EL (cell line): ENCODE measurements at places on chromosomes 11 and 22.

DNA sequence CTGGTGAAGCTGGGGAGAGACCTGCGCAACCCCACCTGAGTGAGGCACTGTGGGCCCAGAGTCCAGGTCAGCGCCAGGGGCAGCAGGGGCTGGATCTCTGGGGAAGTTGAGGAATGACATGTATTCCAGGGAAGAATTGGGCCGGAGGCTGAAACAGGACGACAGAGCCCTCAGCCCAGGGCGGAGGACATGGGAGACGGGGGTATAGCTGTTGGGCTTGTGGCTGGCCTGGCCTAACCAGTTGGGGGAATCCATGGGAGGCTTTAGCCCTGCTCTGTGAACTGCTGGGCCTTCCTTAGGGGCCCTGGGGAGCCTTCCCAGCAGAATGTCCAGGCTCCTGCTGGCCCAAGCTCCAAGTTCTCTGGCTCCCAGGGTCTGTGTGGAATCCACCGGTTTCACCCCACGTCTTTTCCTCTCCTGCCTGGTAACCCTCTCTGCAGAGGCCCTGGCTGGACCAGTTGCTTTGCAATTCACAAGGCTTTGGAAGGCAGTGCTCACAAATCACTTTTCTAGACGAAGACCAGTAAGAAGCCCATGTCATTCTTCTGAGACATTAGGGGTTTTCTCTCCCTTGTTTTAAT is 50.4 kb upstream of the KCNQ1OT1 start:
- no peak for DNase-seq

- DNase-seq: no peak
Measured at GRCh38 chr22:37684803-37685615, 1.1 kb upstream of the NOL12 start.

GRCh38 chr11:117126223-117126965 is 17.7 kb upstream of the PAFAH1B2 start:
- DNase-seq: no peak

DNA sequence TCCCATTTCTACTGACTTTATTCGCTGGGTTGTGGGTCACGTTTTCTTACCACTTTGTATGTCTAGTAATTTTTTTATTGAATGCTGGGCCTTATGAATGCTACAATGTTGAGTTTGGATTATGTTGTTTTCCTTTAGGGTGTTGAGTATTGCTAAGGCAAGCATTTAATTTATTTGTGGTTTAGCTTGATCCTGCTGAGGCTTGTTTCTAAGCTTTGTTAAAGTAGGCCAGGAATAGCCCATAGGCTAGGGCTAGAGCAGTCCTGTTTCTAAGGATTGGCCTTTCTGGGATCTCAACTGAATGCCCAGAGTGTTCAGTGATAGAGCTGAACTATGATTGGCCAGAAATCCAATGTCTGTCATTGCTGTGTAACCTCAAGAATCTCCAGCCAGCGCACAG is 56.1 kb upstream of the LDLRAD3 start:
- DNase-seq: no peak

DNA sequence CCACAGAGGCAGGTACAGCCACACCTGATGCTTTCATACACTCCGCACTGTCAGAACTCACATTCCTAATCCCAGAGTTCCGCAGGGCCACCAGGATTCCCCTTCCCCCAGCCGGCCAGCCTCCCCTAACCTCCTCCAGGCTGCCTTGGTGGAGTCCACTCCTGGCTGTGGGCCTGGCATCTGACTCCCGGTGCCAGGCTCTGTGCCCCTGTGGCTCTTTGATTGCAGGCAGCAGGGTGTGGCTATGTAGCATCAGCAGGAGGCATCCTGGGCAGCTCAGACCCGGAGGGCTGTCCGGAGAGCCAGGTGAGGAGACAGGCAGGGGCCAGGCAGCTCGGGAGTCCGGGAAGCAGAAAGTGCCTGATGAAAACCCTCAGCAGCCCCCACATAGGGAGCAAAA is 1432.9 kb downstream of the BRD1 start:
- no peak for DNase-seq

GRCh38 chr22:32050678-32051515 is 7.8 kb downstream of the SLC5A1 start:
- peak; percentile 80 for DNase-seq

GRCh38 chr11:91433284-91434010 is 791.2 kb upstream of the FAT3 start:
- DNase-seq: no peak

GRCh38 chr11:62153087-62153395 is 29.2 kb downstream of the INCENP start:
- DNase-seq: no peak

DNA sequence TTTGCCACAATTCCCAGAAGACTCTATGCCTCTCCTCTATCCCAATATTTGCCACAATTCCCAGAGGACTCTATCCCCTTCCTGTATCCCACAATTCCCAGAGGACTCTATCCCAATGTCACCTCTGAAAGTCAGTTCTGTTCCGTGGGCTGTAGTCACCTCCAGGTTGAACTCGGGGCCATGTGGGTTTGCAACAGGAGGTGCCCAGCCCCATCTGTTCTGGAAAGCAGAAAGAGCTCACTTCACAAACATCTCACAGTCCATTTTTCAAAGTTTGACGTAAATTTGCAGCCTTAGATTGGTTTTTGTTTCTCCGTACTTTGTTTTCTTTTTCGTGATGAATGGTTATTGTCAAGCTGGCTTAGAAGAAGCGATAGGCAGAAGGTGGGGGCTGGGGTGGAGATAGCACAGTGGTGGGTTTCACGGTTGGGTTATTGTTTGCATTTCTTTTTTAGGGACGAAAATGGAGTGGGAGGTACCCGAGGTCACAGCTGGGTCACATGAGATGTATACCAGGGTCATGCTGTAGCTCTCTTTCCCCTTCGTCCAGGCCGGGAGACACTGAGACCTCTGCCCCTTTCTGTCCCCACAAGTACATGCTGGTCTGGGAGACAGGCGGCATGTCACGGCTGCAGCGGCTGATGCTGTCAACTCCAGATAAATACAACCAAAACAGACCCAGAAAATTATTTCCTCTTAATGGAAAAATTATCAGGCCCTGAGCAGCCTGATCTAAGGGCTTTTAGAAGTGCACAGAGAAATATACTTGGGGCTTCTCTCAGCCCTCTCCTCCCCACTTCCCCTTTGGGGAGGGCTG is 374.5 kb downstream of the CADM1 start:
- DNase-seq: no peak

DNA sequence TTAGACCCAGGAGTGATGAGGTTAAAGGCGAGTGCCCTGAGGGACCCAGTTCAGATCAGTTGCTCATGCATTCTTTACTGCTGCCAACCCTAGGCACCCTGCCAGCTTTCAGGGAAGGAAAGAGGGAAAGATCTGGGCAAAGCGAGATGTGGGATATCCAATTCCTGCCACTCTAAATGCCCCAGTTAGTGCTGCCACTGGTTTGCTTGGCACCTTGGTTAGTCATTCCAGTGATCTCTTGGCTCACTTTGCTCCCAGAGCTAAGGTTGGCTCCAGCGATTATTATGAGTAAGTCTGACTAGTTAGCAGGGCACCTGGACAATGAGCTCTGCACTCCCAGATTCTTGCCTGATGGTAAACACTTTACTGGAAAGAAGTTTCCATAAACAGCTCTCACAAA is 85.0 kb downstream of the INSC start:
- peak; percentile 13 for DNase-seq

DNA sequence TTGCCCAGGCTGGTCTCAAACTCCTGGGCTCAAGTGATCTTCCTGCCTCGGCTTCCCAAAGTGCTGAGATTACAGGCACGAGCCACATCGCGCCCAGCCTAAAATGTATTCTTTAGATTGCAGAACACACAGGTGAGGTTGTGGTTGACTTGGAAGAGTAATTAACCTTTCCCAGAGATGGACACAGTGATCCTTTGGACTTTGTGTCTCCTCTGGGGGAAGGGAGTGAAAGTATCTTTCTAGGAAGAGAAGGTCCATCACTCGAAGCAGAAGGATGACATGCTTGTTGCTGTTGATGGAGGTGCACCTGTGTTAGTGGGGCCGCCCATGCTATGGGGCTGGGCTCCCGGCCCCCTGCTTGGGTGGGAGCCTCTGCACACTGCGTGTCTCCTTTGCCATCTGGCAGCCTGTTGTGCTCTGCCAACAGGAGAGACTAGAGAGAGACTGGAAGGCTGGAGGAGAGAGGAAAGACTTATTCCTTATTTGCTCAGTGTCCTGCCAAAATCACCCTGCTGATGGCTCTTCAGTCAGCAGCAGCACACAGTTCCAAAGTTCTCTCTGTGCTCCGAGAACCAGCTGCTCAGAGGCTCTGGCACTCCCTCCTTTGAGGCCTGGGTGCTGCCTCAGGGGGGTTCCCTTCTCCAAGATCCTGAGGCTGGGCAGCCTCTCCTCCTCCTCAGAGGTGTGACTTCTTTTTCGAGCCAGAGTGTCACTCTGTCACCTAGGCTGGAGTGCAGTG is 33.1 kb upstream of the CYB5R3 start:
- DNase-seq: no peak

GRCh38 chr11:21446939-21447590 is 745.8 kb upstream of the ANO5 start:
- DNase-seq: no peak

DNA sequence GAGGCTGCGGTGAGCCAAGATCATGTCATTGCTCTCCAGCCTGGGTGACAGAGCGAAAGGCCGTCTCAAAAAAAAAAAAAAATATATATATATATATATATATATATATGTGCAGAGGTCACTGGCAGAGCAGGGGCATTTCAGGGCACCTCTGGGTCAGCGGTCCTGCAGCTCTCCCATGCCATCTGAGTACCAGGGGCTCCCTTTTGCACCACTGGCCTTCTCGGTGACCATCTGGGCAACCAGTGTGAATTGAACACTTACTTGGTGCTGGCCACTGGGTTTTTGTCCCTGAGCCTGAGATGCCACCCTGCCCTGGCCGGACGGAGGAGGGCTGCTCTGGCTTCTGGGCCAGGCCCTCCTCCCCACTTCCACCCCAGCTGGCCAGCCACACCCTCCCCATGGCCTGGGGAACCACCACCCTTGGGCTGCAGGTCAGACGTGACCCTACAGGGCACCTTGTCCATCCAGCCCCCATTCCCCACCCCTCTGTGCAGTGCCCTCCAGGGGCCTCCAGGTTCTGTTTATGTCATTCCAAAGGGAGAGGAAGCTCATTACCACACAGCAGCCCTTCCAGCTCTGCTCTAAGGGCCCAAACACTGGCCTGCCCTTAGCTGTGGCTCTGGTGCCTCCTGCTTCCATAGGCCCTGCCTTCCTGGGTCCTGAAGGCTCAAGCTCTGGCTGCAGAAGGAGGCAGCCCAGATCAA is 10.3 kb downstream of the MAPK8IP1 start:
- DNase-seq: no peak

- DNase-seq: no peak
Measured at GRCh38 chr11:16781936-16782919, 43.8 kb downstream of the C11orf58 start.

- DNase-seq: peak; percentile 60
Measured at GRCh38 chr11:94793822-94794221, 25.7 kb downstream of the AMOTL1 start.

GRCh38 chr11:4699697-4700435 is 2.2 kb upstream of the OR51E2 start:
- DNase-seq: no peak

- DNase-seq: peak; percentile 79
Measured at GRCh38 chr11:47565340-47566148, at the start of gene PTPMT1. Gene PTPMT1, plus strand, starts transcription at chr11:47565599. Its CDS starts 24 bp downstream, at chr11:47565623.

- DNase-seq: no peak
Measured at GRCh38 chr11:44893308-44893822, 57.3 kb downstream of the TP53I11 start.

DNA sequence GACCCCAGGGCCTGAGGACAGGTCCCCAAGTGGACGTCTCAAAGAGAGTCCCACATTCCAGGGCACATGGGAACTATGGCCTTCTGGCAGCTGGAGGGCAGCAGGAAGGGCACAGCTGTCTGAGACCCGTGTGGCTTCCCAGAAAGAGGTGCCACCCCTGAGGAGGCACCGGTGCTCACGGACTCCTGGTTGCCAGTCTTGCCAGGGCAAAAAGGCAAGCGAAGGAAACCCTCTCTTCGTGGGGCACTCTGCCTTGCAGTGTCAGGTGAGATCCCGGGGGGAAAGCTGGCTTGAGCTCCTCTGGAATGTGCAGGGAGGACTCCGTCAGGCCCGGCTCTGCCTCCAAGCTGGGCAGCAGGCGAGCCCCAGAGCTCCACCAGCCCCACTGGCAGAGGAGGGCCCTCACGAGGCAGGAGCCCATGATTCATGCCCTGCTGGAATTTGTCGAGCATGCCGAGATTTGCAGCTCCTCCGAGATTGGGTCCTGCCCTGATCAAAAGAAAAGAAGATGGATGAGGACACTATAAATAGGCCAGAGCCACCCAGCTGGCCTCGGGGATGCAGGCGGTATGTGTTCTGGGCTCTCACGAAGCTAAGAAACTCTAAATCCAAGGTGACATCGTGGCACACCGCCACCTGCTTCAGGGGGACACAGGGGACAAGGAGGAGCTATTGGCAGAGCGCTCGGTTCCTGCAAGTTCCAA is 9.9 kb upstream of the CELSR1 start:
- DNase-seq: peak; percentile 88

DNA sequence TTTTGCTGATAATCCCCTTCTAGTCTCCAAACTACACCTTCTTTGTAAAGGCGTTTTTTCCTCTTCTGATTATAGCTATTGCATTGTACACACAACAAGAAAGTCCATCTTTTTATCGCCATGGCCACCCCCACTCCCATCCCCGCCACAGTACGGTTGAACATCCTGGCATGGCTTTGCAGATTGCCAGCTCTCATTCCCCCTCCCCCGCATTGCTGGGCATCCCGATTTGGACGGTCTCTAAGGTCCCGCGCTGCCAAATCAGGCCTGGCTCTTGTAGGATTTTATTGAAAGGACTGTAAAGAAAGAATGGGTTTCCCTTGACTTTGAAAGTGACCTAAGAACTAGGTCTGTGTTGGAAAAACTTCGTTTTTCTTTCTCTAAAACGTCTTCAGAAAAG is 916 bp upstream of the SLC6A5 start:
- DNase-seq: no peak

DNA sequence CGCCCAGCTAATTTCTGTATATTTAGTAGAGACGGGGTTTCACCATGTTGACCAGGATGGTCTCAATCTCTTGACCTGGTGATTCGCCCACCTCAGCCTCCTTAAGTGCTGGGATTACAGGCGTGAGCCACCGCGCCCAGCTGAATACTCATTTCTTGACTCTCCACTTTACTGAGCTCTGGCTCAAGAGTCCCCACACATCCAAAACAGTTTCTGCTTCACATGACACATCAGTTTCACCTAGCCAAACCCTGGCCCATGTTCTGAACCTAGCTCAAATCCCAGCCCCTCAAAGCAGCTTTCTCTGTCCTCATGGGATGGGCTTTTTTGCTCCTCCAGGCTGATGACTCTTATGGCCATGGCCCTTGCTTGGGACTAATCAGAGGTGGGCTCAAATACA is 9.8 kb downstream of the HYOU1 start:
- no peak for DNase-seq

DNA sequence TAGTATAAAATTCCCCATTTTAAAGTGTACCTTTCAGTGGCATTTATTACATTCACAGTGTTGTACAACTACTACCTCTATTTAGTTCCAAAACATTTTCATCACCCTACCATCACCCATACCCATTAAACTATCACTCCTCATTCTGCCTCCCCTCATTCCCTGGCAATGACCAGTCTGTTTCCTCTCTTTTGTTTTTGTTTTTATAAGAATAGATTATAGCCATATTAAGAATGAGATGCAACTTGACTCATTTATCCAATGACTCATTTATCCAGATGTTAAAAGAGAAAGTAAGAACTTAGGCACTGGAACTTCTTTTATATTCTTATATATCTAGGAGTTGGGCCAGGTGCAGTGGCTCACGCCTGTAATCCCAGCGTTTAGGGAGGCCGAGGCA is 156.3 kb downstream of the FAT3 start:
- DNase-seq: peak; percentile 87
